ENCODE measurements at places on chromosomes 12 and 14.

DNA sequence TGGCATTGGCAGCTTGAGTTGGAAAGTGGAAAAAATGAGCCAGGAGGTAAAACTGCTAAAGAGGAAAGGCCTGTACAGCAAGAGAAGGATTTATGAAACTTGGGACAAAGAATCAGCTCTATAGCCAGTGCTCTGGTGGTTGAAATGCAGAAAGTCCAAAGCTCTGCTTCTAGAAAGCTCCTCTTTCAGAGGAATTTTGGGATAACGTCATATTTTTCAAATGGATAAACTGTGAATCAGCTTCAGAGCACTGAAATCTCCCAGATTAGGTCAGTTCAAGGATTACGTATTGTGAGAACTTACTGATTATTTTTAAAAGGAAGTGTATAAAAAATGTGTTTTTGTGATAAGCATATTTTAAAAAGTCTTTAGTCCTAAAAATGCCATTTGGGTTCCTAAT is 203.1 kb upstream of the CNOT2 start:
- DNase-seq, result no peak

DNA sequence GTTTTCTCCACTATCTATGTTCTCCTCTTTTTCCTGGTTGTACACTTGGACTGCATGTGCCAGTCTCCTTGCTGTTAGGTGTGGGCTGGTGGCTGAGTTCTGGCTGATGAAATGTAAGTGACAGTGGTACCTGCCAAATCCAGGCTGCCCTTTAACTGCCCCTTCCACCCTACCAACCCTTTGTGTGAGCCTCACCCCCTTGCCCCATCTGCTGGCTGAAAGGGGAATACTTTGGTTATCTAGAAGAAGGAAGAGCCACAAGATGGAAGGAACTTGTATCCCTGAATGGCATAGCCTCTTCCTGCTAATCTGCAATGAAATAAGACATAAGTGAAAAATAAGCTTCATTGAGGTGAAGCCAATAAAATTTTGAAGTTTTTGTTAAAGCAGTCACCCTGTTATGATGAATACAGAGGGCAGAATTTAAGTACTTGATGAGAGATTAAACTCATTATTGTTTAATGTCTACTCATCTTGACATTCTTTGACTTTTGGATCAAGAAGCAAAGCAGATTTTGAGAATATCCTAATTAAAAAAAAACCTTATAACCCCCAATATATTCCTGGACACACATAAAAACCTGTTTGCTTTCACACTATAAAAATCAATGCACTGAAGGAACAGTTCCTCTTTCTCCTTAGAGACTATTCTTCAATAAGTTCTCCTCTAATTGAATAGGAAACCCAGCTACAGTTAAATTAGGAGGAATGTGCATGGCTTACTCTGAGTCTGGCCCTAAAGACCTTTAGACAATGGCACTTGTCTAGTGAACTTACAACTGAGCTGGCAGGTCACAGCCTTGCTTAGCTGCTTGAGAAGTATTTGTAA is 262.6 kb upstream of the BTG1 start:
- no peak for DNase-seq

DNA sequence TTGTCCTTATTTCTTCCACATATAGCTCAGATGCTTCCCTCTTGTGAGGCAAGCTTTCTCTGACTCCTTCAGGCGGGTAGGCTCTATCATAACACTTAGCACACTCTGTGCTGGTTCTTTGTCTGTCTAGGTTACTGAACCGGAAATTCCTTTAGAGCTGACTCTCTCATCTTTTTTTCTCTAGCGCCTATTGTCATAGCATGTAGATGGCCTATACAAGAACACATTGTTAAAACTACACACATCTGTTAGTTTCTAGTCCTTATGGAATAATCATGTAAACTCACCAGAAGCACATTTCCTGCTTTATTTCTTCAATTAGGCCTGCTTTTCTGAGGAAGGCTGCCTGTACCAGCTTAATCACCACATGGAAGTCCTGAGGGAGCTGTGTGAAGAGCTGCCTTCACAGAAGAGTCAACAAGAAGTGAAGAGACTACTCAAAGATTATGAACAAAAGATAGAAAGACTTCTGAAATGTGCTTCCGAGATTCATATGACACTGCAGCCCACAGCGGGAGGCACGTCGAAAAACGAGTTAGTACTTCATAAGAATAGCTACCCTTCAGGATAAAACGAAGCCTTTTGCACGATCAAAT is 143.9 kb downstream of the SYNE2 start:
- DNase-seq, result no peak

GRCh38 chr14:99192028-99192621 is 79.9 kb downstream of the BCL11B start:
- no peak for DNase-seq

DNA sequence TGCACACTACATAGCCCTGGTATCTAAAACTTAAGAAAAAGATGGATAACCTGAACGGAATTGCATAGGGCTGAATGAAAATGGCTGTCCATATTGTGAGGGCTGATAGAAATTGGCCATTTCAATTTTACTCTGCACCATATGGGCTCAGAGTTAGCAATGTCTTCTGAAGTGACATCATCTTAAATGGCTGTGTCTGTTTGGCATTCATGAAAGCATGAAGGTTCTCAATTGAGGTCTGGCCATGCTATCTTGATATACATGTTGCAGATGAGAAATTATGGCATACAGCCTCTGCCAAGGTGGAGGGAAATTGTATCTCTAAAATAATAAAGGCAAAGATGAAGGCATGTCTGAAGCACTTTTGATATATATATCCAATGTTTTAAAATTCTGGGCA is 226.0 kb upstream of the PDE3A start:
- no peak for DNase-seq

DNA sequence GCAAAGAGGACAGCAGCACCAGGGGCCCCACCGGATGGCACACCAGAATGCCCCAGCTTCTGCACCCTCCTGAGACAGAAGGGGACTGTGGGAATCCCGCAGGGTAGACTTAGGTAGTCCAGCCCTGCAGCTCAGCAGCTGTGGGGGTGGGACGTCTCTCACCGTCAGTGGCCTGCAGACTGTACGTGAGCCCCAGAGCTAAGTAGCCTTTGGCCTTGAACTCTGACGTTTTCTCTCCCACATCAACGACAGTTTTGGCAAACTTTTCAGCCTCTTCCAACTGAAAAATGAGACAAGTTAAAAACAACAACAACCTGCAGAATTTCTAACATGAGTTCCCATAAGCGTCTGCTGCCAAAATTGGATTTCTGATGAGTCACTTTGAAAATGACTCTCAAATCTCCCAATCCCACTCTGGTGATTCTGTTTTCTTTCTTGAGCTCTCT is 161.4 kb downstream of the TTC7B start:
- no peak for DNase-seq

- DNase-seq, result no peak
Observed at GRCh38 chr14:56657604-56658003, 78.0 kb downstream of the TMEM260 start.

- no peak for DNase-seq
Observed at GRCh38 chr12:51381226-51382079, 9.8 kb downstream of the GALNT6 start.

DNA sequence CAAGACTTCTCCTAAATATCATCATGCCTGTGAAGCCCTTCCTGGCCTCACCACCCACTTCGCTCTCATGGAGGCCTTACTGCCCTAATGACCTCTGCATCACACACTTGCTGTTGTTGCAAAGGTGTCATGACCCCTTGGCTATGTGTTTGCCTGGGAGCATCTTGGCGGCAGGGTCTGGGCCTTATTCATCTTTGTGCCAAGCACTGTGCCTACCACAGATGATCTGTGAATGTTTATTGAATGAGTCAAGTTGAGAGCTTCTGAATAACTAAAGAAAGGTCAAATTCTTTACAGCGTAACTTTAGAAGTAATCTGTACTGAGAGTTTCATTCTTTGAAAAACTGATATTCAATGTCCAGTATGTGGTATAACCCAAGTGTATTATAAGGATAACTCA is 113.3 kb downstream of the TTC8 start:
- no peak for DNase-seq

DNA sequence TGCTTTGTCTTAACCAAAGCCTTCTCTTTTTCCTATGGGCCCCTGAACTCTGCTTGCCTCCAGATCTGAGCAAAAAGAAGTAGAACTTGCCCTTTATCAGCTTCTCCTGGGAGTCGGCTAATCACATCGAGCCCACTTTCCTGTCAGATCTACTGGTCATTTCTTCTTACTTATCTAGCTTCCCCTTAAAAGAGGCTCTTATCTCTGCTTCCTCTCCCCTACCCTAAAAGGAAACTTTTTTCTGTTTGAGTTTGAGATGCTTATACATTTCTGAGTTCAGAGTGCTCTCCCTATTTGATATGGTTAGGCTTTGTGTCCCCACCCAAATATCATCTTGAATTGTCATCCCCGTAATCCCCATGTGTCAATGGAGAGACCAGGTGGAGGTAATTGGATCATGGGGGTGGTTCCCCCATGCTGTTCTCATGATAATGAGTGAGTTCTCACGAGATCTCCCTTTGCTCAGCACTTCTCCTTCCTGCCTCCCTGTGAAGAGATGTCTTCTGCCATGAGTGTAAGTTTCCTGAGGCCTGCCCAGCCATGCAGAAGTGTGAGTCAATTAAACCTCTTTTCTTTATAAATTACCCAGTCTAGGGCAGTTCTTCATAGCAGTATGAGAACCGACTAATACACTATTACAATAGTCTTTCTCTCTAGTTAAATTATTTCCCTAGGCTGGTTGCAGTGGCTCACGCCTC is 114.7 kb upstream of the AMN1 start:
- no peak for DNase-seq

DNA sequence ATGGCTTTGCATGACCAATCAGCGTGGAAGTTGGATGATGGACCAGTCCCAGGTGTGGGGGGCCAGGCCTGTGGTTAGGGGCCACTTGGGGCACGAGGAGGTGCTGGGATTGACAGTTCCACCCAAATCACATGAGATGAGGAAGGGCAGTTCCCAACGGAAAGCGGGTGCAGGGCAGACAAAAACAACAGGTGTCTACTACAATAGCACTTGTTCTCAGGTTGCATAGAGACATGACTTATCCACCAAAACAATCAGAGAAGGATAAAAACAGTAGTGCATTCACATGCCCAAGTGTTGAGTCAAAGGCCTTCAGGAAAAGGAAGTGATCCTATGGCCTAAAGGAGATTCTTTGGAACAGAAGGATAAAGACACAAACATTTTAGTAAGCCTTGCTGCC is 14.6 kb upstream of the EIF2B2 start:
- no peak for DNase-seq

DNA sequence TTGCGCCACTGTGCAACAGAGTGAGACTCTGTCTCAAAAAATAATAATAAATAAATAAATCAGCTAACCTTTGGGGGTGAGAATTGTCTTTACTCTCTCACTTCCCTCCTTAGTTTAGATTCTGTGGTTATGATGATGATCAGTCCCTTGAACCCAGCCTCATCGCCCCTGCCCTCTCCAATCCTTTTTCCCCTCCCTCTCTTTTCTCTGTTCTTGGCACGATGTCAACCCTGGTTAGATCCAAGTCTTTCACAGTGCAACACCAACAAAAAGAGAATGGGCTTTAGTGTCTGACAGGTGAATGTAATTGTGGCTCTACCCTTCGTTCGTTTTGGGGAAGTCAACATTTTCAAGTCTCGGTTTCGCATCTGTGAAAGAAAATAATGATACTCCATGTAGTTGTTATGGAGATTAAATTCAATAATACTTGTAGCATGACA is 59.0 kb downstream of the NTN4 start:
- no peak for DNase-seq

DNA sequence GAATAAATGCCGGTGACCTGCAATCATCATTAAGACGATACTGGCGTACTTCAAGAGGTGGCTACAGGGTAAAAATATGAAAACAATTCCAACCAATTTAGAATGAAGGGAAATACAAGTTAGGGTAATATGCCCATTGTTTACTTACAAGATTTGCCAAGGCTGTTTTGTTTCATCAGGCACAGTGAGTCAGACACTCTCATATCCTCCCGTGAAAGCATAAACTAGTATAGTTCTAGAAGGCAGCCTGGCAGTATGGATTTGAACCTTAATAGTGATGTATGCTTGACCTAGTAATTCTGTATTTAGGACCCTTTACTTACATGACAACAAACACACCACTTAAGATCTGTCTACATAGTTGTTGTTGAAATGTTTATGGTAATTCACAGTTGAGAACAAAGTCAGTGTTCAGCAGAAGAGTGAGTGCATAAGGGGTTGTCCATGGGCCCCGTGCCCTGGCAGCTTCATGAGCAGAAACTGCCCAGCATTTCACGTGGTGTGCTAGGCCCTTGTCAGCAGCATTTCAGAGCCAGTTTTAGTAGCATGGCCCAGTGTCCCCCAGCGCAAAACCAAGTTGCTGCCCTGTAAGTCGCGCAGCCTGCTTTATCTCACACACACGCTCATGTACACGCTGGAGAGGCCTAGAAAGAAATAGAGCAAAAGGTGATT is 80.8 kb downstream of the EP400 start:
- no peak for DNase-seq

- DNase-seq, result no peak
Observed at GRCh38 chr12:83575326-83575725, 888.6 kb downstream of the TMTC2 start.

DNA sequence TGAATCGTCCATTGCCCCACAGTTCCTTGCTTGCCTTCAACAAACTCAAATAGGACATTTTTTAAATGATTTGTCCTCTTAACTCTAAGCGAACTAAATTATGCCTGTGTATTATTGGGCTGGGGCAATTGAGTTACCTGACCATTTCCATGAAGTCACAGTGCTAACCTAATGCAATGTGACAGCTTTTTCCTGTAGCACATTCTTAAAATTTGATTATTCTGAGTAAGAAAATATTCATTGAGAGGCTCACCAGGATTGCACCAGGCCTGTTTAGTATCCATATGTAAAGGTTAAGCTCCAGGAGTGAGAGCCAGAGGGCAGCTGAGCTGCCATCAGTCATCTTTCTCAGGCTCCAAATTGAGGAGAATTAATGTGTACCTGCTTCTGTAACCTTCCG is 90.9 kb downstream of the GPR65 start:
- DNase-seq, result no peak

- no peak for DNase-seq
Observed at GRCh38 chr12:44618946-44619345, 257.2 kb downstream of the NELL2 start.

DNA sequence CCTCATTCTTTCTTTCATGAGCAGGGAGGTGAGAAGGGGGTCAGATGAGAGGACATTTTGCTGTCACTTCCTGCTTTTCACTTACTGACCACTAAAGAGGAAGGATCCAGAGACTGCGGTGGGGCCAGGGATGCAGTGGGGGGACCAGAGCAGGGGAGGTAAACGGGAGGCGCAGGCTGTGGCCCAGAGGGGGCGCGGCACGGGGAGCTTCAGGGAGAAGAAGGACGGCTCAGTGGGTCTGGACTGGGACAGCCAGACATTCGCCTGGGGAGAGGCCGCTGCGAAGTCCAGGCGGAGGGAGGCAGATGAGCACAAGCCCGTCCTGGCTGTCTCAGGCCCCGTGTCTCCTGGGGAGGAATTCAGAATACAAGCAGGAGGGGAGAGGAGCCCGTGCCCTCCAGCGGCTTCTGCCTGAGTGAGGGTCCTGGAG is 41.2 kb downstream of the SLC6A12 start:
- no peak for DNase-seq

- DNase-seq, result no peak
Observed at GRCh38 chr12:34097213-34097612, 74.9 kb downstream of the ALG10 start.

- no peak for DNase-seq
Observed at GRCh38 chr12:86948851-86949250, 692.7 kb upstream of the MGAT4C start.

Measured in GOT3 (cell line).